ENCODE measurements at places on chromosomes 7 and 10. TPM values are rescaled to one million over a fixed set of nuclear protein-coding genes. Genes with fewer than 3 reads are reported as not detected.

- no peak for DNase-seq
These were observed 96.3 kb upstream of the DDC start for GRCh38 chr7:50661345-50662040.

DNA sequence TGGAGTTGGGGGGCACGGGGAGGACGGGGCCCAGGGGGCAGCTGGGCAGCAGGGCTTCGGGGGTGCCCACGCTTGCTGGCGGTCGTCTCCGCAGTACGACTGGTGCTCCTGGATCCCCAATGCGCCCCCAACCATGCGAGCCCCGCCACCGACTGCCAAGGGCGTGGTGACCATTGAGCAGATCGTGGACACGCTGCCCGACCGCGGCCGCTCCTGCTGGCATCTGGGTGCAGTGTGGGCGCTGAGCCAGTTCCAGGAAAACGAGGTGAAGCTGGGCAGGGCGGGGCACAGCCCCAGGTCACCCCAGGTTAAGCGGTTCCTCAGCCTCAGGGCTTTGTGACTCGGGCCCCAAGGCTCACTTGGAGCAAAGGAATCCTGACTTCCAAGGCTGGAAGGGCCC, 70.0 kb downstream of the ALOX5 start:
- DNase-seq, result no peak

GRCh38 chr10:101080933-101081931, 19.4 kb downstream of the KAZALD1 start:
- no peak for DNase-seq

DNA sequence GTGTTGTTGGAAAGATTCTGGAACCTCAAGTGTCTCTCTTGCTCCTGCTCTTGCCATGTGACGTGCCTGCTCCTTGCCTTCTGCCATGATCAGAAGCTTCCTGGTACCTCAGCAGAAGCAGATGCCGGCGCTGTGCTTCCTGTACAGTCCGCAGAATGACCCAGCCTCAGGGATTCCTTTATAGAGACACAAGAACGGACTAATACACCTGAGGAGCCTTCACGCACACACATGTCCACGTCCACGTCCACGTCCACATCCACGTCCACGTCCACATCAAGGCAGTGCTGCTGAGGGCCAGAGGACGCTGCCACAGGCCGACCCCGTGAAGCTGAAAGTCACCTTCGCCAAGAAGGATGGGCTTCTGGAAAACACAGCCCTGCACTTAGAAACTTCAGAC, 190.1 kb downstream of the MAD1L1 start:
- DNase-seq, result no peak

GRCh38 chr10:30284865-30285594, 64.0 kb downstream of the MTPAP start:
- no peak for DNase-seq

- DNase-seq, result no peak
These were observed 13.5 kb downstream of the GHRHR start for GRCh38 chr7:30977222-30977621.

GRCh38 chr10:73368238-73368637, 9.6 kb upstream of the CFAP70 start:
- no peak for DNase-seq

- no peak for DNase-seq
These were observed 17.6 kb downstream of the NT5C3A start for GRCh38 chr7:33044986-33045385.

DNA sequence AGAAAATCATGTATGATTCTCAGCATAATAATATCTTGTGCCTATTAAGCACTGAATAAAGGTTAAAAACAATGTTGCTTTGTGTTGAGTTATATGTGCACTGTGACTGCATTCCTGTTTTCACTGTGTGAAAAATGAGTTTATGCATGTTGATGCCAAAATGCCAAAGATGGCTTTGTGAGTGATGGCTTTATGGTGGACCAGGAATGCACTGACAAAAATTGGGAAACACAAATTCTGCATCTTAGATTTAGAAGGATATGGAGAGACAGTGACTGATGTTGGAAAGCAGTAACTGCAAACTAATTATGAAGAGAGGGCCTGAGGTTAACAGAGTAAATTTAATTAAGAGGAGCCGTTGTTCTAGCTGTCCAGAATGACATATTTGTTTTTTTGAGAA, 440.4 kb downstream of the KIF20B start:
- no peak for DNase-seq

GRCh38 chr7:142939226-142939910, at the start of gene LLCFC1:
Gene LLCFC1 (plus strand): TSS chr7:142939484. CDS start chr7:142939622, 138 bp downstream.
- DNase-seq, result no peak

Gene BET1
- 15.8 TPM for total RNA-seq

All from esophagus muscularis mucosa (tissue), 4 donors.